ENCODE measurements at places on chromosomes 13 and 19.

- DNase-seq, result no peak
Observed at GRCh38 chr13:111062966-111063365, 52.1 kb upstream of the ARHGEF7 start.

- no peak for DNase-seq
Observed at GRCh38 chr19:5590151-5590864, 22.6 kb upstream of the TINCR start.

GRCh38 chr19:51359294-51359693 is 6.9 kb downstream of the ETFB start:
- peak; percentile 68 for DNase-seq

- no peak for DNase-seq
Observed at GRCh38 chr13:76397413-76397812, 488.8 kb downstream of the KCTD12 start.

GRCh38 chr19:48633148-48634035 is 3.8 kb downstream of the DBP start:
- DNase-seq, result no peak

DNA sequence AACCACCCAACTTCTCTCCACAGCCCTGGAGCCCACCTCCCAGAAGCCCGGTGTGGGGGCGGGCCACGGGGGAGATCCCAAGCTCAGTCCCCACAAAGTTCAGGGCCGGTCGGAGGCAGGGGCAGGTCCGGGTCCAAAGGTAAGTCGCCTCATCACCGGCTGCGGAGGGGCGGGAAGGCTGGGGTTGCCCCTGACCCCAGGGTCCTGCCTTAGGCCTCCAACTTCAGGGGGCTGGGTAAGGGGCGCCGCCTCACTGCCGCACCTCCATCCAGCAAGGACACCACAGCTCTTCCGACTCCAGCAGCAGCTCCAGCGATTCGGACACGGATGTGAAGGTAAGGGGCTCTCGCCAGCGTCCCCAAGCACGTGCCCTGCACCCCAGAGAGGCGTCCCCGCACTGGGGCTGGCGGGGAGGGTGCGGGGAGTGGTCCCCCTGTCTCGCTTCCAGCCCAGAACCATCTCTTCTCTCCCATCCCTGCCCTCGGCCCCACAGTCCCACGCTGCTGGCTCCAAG is 358 bp downstream of the C19orf33 start:
- DNase-seq, result no peak

DNA sequence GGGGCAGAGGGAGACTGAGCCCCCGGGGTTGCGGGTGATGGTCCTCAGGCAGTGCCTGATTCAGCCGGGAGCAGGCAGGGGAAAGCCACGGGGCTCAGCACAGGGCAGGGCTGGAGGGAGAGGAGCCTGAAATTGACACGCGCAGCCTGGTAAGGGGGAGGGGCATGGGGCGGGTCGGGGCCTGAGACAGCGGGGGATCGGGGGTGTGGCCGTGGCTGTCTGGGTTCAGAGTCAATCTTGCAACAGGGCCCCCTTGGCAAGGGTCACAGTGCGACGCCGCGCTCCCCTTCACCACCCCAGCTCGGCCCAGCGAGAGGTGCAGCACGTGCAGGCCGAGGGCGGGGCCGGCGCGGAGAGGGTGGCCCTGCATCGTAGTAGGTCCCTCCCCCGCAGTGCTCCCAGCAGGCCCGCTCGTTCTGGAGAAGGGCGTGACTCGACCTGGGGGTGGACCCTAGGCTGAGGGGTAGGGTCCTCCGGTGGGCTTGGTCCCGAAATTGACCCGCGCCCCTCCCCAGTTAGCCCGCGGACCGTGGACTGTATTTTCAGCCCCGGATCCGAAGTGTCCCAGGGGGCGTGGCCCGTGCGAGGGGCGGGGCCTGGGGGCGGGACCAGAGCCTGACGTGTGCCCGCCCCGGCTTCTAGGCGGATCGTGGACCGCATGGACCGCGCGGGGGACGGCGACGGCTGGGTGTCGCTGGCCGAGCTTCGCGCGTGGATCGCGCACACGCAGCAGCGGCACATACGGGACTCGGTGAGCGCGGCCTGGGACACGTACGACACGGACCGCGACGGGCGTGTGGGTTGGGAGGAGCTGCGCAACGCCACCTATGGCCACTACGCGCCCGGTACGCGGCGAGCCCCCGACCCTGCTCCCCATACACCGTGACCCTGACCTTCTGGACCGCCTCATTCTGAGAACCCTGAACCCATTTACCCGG is 6.0 kb downstream of the RCN3 start:
- DNase-seq, result peak; percentile 52

DNA sequence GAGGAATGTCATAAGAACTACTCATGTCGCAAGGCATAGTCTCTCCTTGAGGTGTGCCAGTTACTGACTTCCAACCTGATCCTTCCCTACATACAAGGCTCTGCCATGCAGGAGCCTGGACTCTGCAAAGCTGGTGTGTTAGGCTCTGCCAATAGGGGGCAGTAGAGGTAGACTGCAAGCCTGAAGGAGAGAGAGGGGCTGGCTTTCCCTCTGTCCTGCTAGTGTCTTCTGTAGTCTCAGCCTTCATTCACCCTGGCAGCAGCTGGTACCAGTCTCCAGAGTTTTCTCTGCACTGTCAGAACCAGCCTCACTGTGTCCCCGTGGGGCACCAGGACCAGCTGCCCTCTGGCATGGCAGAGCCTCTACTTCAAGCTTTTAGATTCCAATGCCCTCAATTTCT is 14.5 kb downstream of the SHISA2 start:
- DNase-seq, result no peak

- DNase-seq, result no peak
Observed at GRCh38 chr13:51035469-51035868, 75.6 kb downstream of the C13orf42 start.

DNA sequence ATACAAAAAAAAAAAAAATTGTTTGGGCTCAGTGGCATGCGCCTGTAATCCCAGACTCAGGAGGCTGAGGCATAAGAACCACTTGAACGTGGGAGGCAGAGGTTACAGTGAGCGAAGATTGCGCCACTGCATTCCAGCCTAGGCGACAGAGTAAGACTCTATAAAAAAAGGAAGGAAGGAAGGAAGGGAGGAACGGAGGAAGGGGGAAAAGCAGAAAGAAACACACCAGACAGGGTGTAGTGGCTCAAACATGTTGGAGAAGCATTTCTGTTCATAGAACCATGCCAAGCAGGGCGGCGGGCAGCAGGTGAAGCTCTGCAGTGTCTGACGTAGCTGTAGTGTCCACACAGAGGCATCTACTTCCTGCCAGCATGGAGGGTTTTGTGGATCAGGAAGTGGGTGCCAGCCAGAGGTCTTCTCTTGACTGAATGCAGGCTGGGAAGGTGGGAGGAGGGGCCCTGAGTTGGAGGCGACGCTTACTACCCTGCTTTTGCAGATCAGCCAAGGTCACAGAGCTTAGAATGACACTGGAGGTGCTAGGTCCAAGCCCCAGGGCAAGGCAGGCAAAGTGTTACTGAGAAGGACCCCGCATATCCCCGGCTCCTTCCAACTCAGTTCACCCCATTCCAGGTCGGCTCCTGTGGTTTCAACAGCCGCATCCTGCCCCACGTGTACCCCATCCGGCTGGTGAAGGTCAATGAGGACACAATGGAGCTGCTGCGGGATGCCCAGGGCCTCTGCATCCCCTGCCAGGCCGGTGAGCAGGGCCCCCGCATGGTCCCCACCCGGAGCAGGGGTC is 11.6 kb upstream of the PGLS start:
- DNase-seq, result peak; percentile 78

GRCh38 chr19:54673222-54673621 is 10.4 kb downstream of the LILRB4 start:
- no peak for DNase-seq

DNA sequence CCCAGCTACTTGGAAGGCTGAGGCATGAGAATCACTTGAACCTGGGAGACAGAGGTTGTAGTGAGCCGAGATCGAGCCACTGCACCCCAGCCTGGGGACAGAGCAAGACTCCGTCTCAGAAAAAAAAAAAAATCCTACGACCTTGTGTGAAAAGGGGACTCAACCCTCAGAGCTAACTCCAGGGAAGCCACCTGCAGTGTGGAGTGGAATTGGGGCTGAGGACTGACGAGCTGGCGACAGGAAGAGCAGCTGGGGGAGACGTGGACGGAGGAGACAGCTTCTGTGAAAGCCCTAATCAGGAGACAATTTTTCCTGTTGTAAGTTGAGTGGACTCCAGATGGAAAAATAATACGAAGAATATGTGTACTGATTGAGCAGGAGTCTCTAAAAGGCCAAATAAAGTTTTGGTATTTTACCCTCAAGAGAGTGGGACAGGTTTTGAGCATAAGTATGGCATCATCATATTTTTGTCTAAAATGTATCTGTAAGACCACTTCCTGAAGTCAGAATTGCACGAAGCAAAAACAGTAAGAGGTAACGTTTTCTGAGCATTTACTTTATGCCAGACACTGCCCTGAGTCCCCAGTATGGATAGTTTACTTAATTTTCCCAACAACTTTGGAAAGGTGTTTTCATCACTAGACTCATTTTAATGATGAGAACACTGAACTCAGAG is 12.0 kb upstream of the LAIR1 start:
- no peak for DNase-seq

DNA sequence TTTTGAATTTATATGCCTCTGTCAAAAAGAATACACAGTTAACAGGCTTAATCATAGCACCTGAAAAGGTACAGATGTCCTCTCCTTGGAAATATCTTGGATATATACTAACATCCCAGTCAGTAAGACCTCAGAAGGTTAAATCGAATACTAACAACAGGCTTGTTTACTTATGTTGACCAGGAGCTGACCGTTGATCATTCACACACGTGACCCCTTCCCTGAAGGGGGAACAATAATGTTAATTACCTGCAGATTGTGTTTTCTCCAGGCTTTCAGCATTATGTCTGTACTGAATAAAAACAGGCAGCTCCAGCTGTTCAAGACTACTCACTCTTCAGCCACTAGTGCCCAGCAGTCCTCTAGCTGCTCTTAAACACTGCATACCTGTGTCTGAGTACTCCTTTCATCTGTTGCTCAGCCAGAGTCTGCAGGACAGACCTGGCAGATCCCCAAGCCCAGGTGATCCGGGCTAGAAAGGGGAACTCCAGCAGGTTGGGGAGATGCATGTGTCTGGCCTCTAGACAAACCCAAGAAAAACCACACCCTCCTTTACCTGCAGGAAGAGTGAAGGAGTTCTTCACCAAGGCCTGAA is 163.9 kb downstream of the RNF17 start:
- DNase-seq, result no peak

- no peak for DNase-seq
Observed at GRCh38 chr13:110271313-110271712, 35.6 kb downstream of the COL4A1 start.

DNA sequence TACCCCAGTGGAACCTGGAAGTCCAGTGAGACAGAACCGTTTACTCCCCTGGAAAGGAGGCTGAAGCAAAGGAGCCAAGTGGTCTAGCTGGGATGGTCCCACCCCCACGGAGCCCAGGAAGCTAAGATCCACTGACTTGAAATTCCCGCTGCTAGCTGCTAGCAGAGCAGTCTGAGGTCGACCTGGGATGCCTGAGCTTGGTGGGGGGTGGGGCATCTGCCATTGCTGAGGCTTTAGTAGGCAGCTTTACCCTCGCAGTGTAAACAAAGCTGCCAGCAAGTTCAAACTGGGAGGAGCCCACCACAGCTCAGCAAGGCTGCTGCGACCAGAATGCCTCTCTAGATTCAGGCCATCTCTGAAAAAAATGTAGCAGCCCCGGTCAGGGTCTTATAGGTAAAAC is 437.0 kb downstream of the SUCLA2 start:
- DNase-seq, result no peak

- no peak for DNase-seq
Observed at GRCh38 chr13:48904668-48905290, 70.9 kb upstream of the FNDC3A start.

GRCh38 chr13:111790621-111791020 is 276.3 kb upstream of the SOX1 start:
- no peak for DNase-seq

GRCh38 chr19:49441210-49441959 is at the start of gene SLC17A7:
Gene SLC17A7, minus strand, starts transcription at chr19:49441527. Its CDS starts 148 bp downstream, at chr19:49441379.
- peak; percentile 28 for DNase-seq

DNA sequence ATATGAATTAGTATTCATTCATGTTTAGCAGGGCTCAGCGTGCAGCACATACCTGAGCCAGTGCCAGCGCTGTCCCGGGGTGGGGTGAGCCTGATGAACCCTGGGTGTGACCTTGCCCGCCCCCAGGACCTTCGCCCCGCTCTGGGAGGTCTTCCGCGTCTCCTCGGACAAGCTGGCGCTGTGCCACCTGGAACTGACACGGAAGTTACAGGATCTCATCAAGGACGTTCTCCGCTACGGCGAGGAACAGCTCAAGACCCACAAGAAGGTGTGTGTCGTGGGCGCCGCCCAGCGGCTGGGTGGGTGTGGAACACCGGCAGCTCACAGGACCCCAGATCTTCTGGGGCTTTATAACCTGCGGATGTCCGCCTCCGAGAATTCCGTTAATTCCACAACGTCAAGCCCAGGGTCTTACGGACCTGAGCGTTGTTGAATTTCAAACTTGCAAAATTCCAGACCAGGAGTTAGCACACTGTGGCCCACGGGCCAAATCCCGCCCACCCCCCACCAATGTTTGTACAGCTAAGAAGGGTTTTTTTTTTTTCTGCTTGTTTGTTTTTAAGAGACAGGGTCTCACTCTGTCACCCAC is 15.4 kb downstream of the FCHO1 start:
- DNase-seq, result peak; percentile 80

- peak; percentile 19 for DNase-seq
Observed at GRCh38 chr13:49098771-49099512, 121.2 kb upstream of the MLNR start.

Measured in EL (cell line).